ENCODE measurements at places on chromosomes 3 and 15. TPM values are rescaled to one million over a fixed set of nuclear protein-coding genes. Genes with fewer than 3 reads are reported as not detected.

The TFRC gene
- 347 TPM for total RNA-seq

DNA sequence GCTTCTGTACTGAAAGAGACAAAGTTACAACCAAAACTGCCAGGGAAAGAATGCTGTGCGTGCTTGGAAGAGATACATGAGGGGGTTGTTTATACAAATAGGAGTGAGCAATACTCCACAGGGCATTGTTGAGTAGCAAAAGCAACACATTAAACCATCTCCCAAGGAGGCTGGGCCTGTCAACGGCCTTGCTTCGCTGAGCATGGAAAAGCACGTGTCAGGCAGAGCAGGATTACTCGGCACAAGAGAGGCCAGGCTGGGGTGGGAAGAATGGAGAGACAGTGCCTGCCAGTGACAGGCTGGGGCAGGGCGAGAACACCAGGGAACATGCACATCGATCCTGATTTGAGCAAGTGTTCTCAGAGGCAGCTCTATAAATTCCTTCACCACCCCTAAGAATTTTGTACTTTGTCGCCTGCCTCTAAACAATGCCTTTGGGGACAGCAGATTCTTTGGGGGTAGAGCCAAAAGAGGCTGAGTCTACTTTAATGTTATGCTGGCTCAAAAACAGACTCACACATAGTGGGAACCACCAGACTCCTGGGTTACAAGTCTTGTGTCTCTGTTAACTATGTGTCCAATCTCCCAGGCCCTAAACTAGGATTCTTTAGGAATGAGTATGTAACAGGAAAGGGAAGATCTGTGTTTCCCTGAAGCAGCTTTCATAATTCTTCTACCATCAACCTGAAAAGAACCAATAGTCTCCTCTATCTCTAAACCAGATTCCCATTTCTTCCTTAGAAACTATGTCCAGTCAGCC lies 67.2 kb downstream of the LIPC start:
- no peak overlapping the region for H3K4me3 ChIP-seq
- peaks cover 2% of the 10 kb centered on the region for H3K27me3 ChIP-seq
- H3K36me3 ChIP-seq = no peaks in the 10 kb centered on the region

The RNF111 gene
- total RNA-seq = 25.0 TPM

GRCh38 chr3:171428321-171428787 lies 31.9 kb downstream of the TNIK start:
- no peak for DNase-seq
- H3K36me3 ChIP-seq = peaks cover 7% of the 10 kb centered on the region
- H3K27me3 ChIP-seq = no peaks in the 10 kb centered on the region
- no peak overlapping the region for H3K27ac ChIP-seq
- no peak overlapping the region for H3K4me3 ChIP-seq

GRCh38 chr3:76972624-76973296 lies 67.1 kb upstream of the ROBO2 start:
- H3K4me3 ChIP-seq = no peak overlapping the region
- no peak overlapping the region for H3K27ac ChIP-seq
- no peak for DNase-seq
- no peaks in the 10 kb centered on the region for H3K36me3 ChIP-seq
- no peaks in the 10 kb centered on the region for H3K4me1 ChIP-seq

Measured in activated CD4-positive, alpha-beta memory T cell treated with anti-CD3 and anti-CD28 coated beads for 36 hours (primary cell).